ENCODE measurements at places on chromosomes 13 and 19.

DNA sequence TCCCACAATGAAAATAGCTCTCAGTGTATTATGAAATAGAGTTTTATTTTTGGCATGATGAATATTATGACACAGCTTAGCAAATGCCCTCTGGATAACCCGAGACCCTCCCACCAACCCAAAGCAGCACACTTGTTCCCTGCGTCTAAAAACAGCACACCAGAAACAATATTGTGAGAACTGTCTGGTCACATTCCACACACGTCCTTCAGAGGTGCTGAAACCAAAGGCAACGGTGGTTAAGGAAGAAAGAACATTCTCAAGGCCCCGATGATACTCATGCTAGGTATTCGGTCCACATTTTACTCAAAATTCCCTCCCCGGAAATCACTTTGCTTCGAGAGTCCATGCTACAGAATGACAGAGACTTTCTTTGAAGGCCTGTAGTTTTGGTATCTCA, 156.7 kb downstream of the SLC7A1 start:
- no peak for DNase-seq

- no peak for DNase-seq
Observed at GRCh38 chr19:7902796-7903243, 857 bp upstream of the MAP2K7 start.

- no peak for DNase-seq
Observed at GRCh38 chr13:99279637-99280036, 21.5 kb upstream of the GPR18 start.

GRCh38 chr13:75790198-75790970, 154.3 kb downstream of the LMO7 start:
- DNase-seq = no peak

DNA sequence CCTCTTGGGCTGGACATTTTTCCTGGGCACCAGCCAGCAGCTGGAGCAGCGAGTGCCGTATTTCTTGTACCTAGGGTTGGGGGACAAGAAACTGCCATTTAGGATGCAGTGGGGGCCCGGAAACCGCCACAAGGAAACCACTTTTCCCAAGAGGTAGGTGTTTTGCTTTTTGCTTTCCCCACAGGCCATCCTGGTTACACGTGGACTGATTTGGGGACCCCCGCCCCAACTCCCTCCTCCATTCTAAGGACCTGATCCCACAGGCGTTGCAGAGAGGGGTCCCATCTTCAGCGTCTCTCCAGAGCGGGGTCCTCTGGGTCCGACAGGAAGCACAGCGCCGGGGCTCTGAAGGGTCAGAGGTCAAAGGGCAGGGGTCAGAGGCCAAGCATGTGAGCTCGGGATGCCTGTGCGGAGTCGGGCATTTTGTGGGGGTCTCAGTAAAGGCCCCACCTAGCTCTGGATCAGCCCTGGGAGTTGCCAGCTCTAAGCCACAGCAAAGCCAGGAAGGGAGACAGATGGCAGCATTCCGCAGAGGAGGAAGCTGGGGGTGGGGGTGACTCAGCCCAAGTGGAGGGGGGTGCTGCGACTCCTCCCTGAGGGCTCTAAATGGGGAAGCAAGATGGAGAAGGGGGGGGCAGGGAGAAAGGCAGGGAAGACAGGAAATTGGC, 4.3 kb downstream of the ZGLP1 start:
- no peak for DNase-seq

GRCh38 chr19:12090807-12091206, 26.3 kb downstream of the ZNF844 start:
- peak; percentile 27 for DNase-seq

DNA sequence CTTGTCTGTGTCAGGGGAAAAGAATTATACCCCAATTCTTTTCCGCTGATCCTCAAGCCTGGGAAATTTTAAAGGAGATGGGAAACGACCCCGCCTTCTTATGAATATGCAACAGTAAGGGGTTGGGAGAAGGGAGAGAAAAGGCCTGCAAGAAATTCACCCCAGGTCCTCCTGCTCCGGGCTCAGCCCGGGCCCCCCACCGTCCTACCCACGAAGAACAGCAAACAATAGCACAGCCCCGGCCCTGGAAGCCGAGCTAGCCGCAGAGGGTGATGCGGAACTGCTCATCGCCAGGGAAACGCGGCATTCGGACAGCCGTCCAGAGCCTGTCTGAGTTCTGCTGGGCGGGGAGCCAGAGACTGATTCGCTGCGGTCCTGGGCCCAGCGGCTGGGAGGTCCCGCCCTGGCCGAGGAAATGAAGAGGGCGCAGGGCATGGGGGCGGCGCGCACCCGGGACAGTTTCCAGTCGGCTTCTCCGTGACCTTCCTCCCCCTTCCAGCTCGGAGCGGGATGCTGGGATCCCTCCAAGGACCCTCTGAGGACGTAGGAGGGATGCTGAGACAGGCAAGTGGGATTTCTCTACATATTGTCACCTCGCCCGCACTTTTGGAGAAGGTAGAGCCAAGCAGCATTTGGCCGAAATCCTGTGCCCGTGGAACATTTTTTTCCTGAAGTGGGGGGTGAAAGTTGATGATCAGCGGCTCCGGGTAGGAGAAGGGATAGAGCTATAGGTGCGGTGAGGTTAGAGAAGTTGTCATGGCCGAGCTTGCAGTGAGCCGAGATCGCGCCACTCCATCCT, 82.3 kb upstream of the C1QTNF9B start:
- no peak for DNase-seq

DNA sequence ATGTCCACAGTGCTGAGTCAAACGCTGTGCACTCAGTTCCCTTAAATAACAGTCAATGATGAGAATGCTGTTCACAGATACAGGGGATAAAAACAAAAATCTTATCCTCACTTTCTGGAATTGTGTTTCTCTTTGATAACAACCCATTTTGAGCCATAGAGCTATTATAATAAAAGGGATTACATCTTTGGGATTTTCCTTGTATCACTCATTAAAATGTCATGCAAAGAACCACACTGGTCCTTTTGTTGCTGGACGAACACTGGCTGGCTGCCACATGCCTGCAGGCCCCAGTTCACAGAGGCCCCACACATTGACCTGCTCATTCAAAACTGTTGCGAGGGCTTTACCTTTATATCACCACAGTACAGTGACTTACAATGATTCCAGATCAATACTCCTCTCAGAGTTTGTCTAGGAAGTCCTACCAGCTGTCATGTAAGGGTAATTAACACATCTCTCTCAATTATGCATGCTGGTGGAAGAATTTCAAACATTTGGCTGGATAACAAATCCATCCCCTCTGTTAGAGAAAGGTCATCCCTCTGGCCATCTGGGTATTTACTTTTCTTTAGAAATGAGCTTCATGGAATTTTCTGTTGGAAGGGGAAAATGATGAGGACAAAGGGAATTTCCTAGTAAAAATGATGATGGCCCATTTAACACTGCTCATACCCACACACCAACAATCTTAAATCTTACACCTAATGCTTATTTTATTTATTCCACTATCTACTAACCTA, 85.9 kb downstream of the MBNL2 start:
- no peak for DNase-seq

GRCh38 chr13:24124789-24125476, 35.6 kb upstream of the SPATA13 start:
- DNase-seq = no peak

- no peak for DNase-seq
Observed at GRCh38 chr19:42360787-42361544, 29.1 kb downstream of the CNFN start.

- DNase-seq = no peak
Observed at GRCh38 chr19:11649941-11650340, 52.7 kb downstream of the ZNF627 start.

GRCh38 chr13:50594276-50595051, 249.0 kb downstream of the DLEU7 start:
- DNase-seq = no peak
